A549 treated with DMSO at 1 μM for 4 hours (cell line): ENCODE measurements at places on chromosomes 11 and 22. TPM values are rescaled to one million over a fixed set of nuclear protein-coding genes. Genes with fewer than 3 reads are reported as not detected.

The DKK3 gene
- total RNA-seq = 10.7 to 15.7 TPM (median 13.4 TPM) in 5 replicates

The OSM gene
- total RNA-seq = 0.08 TPM in 1 of 5 replicates, not detected in the others

The OR5P2 gene
- not detected in 5 replicates for total RNA-seq

The DUSP8 gene
- 0.96 to 1.9 TPM (median 1.6 TPM) in 5 replicates for total RNA-seq

The CRYBA4 gene
- total RNA-seq = not detected in 5 replicates

The MYRF gene
- total RNA-seq = 16.3 to 22.1 TPM (median 20.9 TPM) in 5 replicates

The MMP12 gene
- total RNA-seq = 0.05 to 0.18 TPM (median 0.06 TPM) in 4 of 5 replicates, not detected in the other

The PLAAT4 gene
- total RNA-seq = 0.91 to 2.7 TPM (median 1.8 TPM) in 5 replicates

The TTC9C gene
- 25.6 to 36.9 TPM (median 35.6 TPM) in 5 replicates for total RNA-seq
